NCI-H1417 treated with DMSO at 0.1 percent for 48 hours (cell line): ENCODE measurements at places on chromosomes 4 and X.
A peak's percentile ranks its signal among the peaks of the same experiment; 100 is the strongest.

DNA sequence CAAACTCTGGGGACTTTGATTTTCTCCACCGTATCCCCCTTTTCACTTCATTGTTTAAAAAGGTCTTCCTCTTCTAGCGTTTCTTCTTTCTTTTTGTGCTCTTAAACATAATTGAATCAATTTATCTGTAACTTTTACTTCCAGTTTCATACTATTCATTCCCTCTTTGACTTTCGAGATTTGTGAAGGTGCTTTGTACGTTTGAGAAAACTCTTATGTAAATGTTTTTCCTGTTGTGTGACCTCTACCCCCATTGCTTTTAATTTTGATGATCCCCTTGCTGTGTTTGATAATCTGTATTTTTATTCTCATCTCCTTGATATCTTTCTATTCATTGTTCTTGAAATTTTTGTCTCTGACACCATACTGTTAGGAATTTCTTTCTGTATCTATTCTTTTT lies 4.8 kb downstream of the USP38 start:
- no peak for DNase-seq

- DNase-seq: no peak
These were observed 557.2 kb upstream of the GRIA3 start for GRCh38 chrX:122626871-122627270.

- no peak for DNase-seq
These were observed 6.9 kb downstream of the CETN2 start for GRCh38 chrX:152823657-152824056.

DNA sequence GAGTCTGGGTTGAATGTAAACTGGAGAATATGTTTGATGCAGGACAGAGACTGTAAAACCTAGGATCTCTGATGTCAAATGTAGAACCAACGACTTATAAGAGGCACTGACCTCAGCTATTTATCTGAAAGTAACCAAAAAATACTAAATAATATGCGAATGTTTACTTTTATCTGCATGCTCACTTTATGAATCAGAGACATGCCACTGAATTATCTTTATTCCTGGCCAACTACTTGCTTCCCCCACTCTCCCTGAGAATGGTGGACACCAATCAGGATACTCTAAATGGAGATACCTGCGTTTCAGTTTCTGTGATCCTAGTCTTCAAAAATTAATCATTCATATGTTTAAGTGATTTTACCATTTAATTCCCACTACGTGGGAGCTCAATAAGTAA lies 1038.4 kb upstream of the PABPC4L start:
- DNase-seq: no peak

DNA sequence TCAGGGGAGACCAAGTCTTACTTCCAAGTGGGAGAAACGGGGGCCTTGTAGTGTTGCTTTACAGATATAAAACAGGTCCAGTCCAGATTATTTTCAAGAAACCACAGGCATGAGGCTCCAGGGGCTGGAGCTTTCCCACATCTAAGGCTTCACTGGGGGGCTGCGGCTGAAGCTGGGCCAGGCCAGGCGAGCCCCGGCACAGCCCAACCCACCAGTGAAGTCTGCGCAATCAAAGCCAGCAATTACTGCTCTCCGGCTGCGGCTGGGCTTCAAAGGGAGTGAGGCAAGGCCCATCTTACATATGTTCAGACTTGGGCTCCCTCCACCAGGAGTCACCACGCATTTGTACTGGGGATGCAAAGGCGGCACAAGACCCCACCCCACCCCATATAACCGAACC lies 61.7 kb downstream of the HADH start:
- no peak for DNase-seq

DNA sequence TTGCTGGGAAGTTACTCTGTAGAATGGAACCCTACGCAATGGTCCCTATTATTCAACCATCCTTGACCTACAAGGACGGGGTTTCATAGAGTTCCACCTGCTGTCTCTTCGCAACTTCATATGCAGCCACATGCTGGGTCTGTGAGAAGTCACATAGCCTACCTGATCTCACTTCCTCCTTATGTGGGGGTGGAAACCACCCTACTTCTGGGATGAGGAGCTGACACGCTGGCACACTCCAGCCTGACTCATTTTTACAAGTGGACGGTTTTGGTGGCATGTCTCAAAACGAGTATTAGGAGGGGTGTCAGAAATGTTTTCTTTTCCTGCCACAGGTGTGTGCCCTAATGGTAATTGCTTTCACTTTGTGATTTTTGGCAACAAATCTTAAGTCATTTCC lies 36.8 kb upstream of the ARSD start:
- DNase-seq: no peak

DNA sequence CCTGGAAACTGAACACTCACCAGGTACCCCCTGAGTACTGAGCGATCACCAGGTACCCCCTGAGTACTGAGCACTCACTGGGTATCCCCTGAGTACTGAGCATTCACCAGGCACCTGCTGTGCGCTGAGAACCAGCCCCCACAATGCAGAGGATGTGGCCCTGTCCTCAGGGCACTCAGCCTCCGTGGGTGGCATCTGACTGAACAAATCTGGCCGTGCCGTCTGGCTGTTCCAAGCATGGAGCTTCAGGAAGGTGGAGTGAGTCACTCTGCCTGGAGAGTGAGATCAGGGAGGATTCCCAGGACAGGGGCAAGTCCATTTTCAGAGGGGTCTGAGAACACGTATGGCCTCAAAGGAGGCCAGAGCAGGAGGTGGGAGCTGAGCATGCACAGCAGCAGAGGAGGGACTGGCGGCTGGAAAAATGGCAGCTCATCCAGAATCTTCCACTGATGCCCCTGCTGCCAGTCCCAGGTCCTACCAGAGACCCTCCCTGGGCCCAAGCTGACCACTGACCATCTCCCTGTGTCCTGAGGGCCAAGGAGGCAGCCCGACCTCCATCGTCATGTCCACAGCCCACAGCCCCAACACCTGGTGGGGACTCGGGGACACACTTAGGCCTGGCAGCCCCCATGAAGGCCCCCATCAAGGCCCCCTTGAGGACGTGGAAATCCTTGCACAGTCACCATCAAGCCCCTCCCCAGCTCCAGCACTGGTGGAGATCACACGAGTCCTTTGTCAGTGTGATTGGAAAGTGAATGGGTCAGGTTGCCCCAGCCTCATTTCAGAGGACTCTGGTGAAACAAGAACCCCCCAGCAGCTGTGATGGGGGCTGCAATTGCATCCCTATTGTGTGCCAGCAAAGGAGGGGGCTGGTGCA lies 94.1 kb downstream of the HMX1 start:
- no peak for DNase-seq

DNA sequence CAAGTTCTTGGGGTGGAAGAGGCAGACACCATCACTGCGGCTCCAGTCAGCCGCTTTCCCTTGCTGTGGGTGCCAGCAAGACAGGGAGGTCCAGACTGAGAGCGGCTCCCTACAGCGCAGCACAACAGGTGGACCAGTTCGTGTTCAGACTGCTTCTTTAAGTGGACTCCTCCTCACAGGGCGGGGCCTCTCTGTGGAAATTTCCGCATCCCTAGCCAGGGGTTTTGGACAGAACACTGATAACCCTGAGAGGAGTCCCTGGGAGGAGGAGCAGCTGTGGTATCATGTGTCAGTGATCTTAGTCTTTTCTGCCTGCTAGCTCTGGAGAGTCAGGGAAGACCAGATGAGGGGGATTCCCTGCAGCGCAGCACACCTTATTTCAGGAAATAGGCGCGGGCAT lies 48.5 kb downstream of the MAGEC2 start:
- DNase-seq: no peak

- DNase-seq: no peak
These were observed 37.9 kb downstream of the ARHGEF6 start for GRCh38 chrX:136742721-136743379.

GRCh38 chr4:108172231-108172752 lies 3.6 kb upstream of the LEF1 start:
- no peak for DNase-seq

DNA sequence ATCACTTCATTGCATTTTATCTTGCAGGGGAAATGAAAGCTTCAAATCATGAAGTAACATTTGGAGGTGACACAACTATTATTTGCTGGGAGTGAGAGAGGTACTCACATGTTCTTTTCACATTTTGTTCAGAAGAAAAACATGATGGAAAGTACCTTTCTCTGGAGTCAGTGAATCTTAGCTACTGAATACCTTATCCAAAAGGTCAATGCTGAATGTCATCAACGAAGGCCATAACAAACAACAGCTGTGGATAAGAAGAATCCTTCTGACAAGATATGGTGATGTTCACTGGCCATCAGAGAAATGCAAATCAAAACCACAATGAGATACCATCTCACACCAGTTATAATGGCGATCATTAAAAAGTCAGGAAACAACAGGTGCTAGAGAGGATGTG lies 36.5 kb upstream of the NUDT10 start:
- DNase-seq: no peak

DNA sequence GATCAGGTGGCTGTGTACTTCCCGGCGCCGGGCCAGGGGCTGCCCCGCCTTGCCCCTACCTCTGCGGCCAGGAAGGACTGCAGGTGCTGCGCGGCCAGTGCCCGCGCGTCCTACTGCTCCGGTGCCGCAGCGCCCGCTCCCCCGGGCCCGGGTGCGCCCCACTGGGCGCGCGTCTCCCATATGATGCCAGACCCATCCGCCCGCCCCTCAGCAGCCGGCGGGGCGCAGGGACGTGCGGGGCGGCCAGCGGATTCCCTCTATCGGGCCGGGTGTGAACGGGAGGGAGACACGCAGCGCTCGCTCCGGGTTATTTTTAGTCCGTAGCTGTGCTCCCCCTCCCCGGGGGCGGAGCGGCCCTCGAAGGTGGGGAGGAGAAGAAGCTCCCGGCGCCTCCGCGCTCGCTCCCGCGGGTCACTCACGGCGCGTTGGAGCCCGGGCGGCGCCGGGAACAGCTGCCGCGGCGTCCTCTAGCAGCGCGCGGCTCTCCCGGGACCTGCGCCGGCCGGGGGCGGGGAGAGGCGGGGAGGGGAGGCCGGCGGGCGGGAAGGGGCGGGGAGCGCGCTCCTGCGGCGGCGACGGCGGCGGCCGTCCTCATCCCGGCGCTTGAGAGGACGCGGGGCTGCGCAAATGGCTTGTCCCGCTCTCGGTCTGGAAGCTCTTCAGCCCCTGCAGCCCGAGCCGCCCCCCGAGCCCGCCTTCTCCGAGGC lies 103.6 kb downstream of the UCHL1 start:
- peak; percentile 39 for DNase-seq

DNA sequence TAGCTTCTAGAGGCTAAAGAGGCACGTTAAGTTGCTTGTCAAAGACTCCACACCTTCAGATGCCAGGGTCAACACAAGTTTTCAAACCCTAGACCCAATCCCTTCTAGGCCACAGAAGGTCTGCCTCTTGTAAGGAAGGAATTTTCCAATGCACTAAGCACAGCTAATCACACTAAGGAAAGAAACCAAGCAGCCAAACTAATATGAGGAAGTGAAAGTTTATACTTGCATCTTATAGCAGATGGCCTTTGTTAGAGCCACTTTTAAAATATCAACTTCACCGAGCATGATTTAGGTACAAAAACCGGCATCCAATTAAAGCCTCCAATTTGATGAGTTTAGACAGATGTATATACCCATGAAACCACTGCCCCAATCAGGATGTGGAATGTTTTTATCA lies 9.9 kb downstream of the FHL1 start:
- no peak for DNase-seq

GRCh38 chr4:94978904-94979303 lies 221.1 kb downstream of the BMPR1B start:
- DNase-seq: no peak

- no peak for DNase-seq
These were observed 11.0 kb upstream of the VCX3B start for GRCh38 chrX:8453611-8454010.

DNA sequence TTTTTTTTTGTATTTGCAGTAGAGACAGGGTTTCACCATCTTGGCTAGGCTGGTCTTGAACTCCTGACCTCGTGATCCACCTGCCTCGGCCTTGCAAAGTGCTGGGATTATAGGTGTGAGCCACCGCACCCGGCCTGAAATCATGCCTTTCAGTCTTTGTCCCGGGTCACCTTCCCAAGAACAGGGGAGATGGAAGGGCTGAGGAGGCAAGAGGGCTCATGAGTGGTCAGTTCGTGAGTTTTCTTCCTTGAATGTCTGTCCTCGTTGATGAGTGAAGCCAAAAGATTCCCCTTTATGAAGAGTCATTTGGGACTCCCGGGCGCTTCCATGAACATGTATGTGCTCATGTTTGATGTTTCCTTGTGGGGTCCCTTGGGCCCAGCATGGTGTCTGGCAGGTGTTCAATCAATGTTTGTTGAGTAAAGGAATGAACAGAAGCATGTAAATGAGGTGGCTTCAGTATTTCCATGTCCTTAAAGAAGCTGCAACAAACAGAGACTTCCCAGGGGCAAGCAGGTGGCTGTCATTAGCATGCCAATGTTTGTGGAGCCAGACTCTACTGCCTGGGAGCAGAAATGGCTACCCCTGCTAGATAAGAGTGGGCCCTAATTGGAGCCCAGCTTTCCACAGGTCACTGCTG lies 3.4 kb upstream of the SEPTIN6 start:
- no peak for DNase-seq

GRCh38 chr4:186342582-186342981 lies 76.6 kb downstream of the F11 start:
- no peak for DNase-seq

DNA sequence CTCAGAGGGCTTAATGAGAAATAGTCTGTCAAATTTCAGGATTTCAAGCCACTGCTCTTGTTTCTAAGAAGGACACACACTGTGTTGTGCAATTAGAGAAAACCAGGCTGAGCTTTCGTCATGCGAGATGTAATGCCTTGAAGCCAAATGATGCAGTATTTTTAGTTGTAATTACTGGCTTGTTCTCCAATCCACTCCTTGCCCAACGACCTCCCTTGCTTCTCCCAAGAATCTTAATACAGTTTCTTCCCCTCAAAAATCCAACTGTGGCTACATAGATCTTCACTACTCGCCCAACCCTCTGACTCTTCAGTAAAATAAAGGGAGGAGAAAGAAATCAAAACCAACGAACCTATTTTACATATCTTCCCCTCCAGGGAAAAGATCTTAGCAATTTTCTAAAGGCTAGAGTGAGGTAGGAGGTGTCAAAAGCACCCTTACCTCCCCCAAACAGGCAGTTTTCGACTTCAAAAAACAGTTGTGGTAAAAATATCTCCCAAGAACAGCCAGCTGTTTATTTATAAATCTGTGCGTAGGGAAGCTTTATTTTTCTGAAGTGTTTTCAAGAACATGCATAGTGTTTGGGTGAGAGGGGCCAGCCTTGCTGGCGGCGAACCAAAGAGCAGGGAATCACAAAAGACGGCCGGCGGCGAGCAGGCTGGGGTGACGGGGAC lies 68.7 kb downstream of the MGST2 start:
- no peak for DNase-seq

- no peak for DNase-seq
These were observed 42.4 kb upstream of the SMARCAD1 start for GRCh38 chr4:94165256-94165655.

DNA sequence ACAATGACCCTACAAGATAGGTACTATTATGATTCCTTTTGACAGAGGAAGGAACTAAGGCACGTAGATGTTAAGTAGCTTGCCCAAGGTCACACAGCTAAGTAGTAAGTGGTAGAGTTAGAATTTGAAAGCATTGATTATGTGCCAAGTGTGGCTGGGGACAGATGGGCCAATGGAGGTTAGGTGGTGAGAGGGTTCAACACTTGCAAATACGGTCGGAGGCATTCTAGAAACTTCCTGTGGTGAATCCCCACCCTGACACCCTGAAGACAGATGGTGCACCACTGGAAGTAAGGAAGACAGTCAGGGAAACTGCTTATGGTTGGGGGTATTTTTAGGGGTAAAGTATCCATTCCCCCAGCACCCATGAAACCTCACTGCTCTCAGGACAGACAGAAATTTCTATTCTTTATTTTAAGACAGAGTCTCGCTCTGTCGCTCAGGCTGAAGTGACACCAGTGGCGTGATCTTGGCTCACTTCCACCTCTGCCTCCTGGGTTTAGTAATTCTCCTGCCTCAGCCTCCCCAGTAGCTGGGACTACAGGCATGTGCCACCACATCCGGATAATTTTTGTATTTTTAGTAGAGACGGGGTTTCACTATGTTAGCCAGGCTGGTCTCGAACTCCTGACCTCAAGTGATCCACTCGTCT lies 142.5 kb downstream of the RASL11B start:
- DNase-seq: no peak
